8988T (cell line): ENCODE measurements at places on chromosomes 7 and 10.
A peak's percentile ranks its signal among the peaks of the same experiment; 100 is the strongest.

GRCh38 chr7:114508086-114508485, 93.5 kb downstream of the FOXP2 start:
- DNase-seq = no peak

DNA sequence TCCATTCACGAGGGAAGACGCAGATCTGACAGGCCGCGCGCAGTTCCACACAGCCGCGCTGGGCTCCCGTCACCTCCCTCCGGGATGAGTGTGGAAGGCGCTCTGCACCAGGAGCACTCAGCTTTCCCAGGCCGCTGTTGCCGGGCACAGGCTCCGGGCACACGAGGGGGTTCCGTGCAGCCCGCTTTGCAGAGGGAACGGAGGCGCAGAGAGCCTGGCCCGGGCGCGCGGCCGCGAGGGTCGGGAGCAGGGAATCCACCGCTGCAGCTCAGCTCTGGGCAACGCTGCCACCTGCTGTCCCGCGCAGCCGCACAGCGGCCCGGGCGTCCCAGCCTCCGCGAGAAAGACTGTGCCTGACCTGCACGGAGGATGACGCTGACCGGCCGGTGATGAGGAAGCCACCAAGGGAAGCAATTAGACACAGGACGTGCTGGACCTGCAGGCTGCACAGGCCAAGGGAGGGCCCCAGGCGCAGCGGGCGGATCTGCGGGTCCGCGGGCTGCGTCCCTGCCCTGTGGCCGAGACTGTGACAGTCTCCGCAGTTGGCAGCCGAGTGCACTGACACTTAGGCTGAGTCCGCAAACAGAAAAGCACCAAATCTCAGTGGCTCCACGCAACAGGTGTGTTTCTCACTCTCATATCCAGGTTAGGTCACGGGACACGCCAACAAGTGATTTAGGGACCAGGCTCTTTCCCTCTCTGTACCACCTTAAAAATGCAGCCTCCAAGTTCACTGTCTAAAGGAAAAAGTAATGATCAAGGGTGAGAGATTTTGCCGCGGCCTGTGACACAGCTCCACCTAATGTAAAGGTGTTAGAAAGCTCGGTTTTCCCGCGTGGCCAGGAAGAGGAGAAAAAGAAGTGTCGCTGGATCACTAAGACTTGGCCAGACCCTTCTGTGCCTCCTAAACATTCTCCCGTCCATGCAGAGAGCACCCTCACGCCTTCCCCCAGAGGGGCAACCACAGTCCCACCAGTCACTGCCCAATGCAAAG, 94.5 kb downstream of the SEC61G start:
- peak; percentile 75 for DNase-seq

GRCh38 chr7:45119550-45119949, 8.1 kb upstream of the TBRG4 start:
- no peak for DNase-seq

DNA sequence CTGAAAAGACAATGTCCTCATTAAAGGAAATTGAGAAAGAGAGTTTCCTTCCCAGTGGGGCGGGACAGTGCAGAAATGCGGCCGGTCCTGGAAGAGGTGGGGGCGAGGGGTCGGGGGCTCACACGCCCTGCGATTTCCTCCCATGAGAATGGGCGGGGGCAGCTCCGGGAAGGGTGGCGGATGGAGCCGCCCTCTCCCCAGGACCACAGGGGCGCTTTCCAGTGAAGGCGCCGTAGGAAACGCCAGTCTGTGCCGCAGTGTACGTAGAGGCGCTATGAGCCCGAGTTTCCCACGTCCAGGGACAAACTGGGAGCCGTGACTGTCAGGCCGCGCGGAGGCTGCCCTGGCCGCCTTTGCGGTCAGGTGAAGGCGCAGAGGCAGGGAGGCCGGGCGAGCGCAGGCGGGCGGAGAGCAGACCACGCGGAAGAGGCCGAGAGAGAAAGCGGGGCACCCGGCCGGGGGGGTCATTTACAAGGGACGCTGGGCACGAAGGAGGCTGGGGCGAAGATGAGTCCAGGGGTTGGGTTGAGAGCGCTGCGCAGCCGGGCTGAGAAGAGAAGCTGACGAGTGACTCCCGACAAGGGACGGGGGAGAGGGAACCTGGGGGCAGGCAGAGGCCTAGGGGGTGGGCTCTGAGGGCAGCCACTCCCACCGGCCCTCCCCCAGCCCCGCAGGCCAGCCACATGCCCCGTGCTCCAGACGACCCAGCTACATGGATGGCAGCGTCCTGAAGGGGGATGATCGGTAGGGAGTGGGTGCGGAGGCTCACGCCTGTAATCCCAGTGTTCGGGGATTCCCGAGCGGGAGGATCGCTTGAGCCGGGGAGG, 45.0 kb downstream of the ALOX5 start:
- DNase-seq = no peak

- DNase-seq = no peak
These were observed 64.7 kb upstream of the ECHDC3 start for GRCh38 chr10:11677480-11677879.

DNA sequence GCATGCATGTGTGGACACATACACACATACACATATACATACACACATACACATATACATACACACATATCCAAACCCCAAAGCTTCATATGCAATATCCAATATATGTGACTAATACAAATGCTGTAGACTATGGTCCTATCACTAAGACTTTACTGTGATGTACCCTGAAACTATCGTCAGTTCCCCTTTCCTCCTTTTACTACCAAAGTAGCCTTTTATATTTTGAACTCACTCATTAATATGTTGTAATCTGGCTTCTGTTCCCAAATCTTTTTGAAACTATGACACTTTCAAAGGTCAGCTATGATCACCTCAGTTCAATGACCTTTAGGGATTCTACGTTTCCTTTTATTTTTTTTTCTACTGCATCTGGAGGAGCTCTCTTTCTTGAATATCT, 64.8 kb upstream of the TFEC start:
- DNase-seq = no peak

DNA sequence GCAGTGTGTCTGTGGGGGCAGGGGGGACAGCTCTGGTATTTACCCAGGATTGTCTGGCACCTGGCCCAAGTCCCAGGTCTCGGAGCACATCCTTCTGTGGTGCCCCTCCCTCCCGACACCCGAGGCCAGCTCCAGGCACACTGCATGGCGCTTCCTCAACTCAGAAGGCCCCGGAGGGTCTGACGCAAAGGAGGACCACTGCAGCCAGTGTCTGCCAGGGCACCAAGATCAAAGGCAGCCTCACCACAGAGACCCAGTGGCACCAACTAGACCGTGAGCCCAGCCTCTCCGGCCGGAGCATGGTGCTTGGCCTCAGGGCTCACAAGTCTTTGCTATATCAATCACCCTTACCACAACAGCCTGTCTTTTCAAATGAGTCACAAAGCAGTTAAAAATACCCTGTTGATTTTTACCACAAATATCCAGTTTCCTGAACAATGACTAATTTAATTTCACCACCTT, 99.3 kb upstream of the DDC start:
- no peak for DNase-seq

GRCh38 chr10:63106111-63106755, 26.9 kb upstream of the NRBF2 start:
- DNase-seq = no peak

- no peak for DNase-seq
These were observed 398.8 kb downstream of the TFEC start for GRCh38 chr7:115631782-115632181.

- no peak for DNase-seq
These were observed 22.6 kb upstream of the PDIA4 start for GRCh38 chr7:149050941-149051340.

DNA sequence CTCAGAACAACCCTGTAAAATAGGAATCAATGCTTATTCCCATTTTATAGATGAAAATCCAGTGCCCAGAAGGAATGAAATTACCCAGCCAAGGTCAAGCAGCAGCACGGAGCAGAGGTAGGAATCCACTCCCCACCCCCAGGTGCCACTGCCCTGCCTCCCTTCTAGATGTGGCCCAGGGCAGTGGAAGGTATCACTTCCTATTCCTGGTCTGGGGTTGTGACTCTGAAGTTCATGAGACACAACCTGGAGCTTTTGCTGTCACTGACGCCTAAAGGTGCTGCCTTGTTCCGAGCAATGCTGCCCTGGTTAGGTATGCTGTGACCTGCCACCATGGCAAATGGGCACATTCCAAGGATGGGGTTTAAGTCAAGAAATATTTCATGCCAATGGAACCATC, 53.6 kb downstream of the PIK3AP1 start:
- no peak for DNase-seq

DNA sequence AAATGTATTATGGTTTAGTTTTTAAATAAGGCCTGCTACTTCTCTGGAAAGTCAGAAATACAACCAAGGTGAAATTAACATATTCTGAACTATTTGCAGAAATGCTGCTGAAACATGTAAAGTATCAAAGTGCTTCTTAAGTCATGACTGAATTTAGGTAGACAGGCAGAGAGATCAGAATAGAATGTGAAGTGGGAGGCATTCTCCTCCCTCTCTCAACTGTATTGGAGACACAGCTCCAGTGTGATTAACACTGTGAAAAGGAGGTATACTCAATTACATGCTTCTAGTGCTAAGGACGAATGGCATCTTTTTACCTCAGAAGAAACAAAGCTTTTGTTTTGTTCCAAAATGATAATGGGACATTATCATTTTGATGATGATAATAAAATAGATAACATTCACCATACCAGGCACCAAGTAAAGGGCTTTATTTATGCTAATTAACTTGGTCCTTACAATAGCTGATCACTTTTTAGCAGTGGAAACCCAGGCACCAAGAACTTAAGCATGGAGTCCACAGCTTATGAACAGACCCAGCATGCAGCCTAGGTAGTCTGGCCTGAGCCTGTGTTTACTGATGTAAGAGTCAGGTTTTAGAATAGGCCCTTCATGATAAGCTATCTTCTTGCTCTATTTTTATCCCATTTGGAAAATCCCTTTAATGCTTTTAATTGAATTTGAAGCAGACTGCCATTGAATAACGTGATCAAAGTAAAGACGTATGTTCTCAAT, 26.0 kb downstream of the PPP1R9A start:
- no peak for DNase-seq

DNA sequence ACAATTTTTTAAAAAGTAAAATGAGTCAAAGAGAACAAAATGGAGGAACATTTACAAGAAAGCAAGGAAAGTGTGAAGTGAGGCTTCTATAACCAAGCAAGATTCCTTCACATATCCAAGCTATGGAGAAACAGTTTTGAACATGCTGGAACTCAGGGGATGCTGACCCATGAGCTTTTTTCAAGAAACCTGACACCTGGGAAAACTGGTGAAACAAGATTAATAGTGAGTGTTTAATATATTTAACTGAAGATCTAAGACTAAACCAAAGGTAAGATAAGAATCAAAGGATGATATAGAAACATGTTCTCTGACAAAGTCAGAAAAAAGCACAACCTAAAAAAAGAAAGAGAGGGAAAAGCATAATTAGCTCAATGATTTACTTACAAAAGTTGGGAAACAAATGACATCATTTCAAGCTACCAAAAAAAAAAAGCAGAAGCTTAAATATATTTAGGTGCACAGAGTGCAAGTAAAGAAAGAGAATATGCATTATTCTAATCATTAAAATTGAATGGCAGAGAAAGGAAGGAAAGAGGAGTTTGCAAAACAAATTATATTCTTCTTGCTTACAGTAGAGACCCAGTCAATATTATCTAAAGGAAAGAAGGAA, 24.9 kb downstream of the C7orf25 start:
- no peak for DNase-seq

GRCh38 chr7:139718141-139718540, 59.7 kb downstream of the HIPK2 start:
- DNase-seq = no peak

- no peak for DNase-seq
These were observed 166.9 kb upstream of the RNF32 start for GRCh38 chr7:156473476-156474240.

DNA sequence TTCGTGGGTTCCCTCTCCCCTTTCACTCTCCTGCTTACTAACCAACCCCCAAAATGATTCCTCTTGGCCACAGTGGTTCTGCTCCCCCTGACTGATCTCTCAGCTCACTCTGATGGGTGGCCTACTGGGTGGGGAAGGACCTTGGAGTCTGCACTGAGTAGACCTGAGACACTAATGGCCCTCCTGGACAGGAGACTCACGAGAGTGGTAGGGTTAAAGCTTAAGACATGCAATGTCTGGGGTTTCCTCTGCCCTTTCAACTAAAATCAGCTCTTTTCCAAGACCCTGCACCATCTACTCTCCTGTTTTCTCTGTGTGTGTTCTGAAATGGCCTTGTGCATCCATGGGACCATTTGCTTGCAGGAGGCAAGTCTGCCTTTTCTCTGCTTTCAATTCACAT, 631.4 kb downstream of the ACTR3B start:
- DNase-seq = no peak

- DNase-seq = no peak
These were observed 34.7 kb upstream of the MYO3A start for GRCh38 chr10:25899304-25899703.

DNA sequence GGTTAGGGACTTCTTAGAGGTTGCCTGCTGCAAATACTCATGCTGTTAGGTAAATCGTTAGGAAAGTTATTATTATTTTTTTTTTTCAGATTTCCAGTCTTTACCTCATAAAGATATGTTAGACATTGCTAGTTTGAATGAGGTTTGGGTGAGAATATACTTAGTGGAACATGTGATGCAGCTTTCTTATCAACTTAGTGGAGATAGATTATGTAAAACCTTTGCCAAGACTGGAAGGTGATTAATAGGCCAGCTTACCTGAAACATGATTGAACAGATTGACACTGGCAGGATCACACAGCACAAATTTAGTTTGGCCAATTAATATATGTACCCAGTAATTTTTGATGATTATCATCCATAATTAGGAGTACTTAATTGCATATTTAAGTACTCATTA, 32.3 kb downstream of the ADD3 start:
- DNase-seq = no peak

GRCh38 chr10:79210672-79211071, 136.6 kb upstream of the PPIF start:
- DNase-seq = no peak

- peak; percentile 33 for DNase-seq
These were observed 9.8 kb upstream of the GRB10 start for GRCh38 chr7:50792342-50793119.

GRCh38 chr10:350981-351501, 215.8 kb downstream of the ZMYND11 start:
- no peak for DNase-seq

DNA sequence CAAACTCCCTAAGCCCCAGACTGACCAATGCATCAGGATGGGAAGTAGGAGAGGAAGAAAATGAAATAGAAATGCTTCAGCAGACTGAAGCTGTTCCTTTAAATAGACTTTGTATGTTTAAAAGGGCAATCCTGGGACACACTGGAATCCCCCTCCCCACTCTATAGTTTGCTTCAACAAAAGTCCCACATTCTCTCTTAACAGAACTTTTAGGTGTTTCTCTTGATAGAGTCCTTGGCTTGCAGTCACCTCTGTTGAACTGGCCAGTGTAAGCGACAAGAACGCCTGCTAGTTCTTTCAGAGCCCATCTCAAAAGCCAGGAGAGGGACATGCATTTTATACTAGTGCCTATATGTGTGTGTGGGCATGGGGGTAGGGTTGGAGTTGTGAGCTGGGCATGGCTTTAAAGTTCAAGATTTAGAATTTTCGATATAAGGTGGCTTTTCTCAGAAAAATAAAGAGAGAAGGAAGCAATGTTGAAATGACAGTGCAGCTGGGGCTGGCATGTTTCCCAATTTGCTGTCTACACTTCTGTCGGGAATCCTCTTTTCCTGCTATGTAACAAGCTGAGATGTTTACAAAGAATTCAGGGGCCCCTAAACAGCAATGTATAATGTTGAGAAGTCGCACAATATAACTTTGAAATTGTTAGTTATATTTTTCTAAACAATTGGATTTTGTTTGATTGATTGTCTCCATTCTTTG, 2.1 kb downstream of the TBX20 start:
- no peak for DNase-seq
